Left lung (tissue), 14 donors: ENCODE measurements at places on chromosomes 1 and 21. TPM values are rescaled to one million over a fixed set of nuclear protein-coding genes. Genes with fewer than 3 reads are reported as not detected.

Gene OXCT2
- total RNA-seq: 0.82 TPM

Gene NBPF6
- total RNA-seq: not detected

Gene ANKRD34A
- 0.82 TPM for total RNA-seq

Gene ATP6V1G3
- total RNA-seq: not detected

Gene SMPDL3B
- 15.7 TPM for total RNA-seq

Gene NBPF9
- total RNA-seq: 24.7 TPM

Gene TAS1R2
- not detected for total RNA-seq

Gene MFSD2A
- 114 TPM for total RNA-seq

Gene LHX8
- total RNA-seq: not detected

Gene HTR6
- total RNA-seq: not detected

Gene OLIG2
- 0.47 TPM for total RNA-seq

Gene S100A8
- 97.7 TPM for total RNA-seq

Gene EFNA4
- total RNA-seq: 11.2 TPM

Gene PLA2G2F
- not detected for total RNA-seq

Gene ABCB10
- 25.6 TPM for total RNA-seq

Gene RXRG
- total RNA-seq: 1.8 TPM

Gene GBP5
- 17.4 TPM for total RNA-seq

Gene SPRR2F
- total RNA-seq: not detected

Gene HSD3B2
- not detected for total RNA-seq

Gene COL8A2
- 7.0 TPM for total RNA-seq

Gene RPE65
- total RNA-seq: not detected

Gene PRAMEF2
- total RNA-seq: not detected

Gene SLAMF1
- 2.5 TPM for total RNA-seq

Gene SMIM1
- 6.5 TPM for total RNA-seq

Gene KCNJ15
- total RNA-seq: 103 TPM

Gene SPRR5
- not detected for total RNA-seq

Gene PLA2G2C
- not detected for total RNA-seq

Gene SYDE2
- 18.2 TPM for total RNA-seq

Gene VWA1
- 113 TPM for total RNA-seq

Gene ADGRB2
- total RNA-seq: 1.8 TPM

Gene SYTL1
- 41.4 TPM for total RNA-seq
